NCI-H510A (cell line): ENCODE measurements at places on chromosomes 12 and 14.

- no peak for DNase-seq
Observed at GRCh38 chr14:105059035-105059924, 6.0 kb downstream of the GPR132 start.

DNA sequence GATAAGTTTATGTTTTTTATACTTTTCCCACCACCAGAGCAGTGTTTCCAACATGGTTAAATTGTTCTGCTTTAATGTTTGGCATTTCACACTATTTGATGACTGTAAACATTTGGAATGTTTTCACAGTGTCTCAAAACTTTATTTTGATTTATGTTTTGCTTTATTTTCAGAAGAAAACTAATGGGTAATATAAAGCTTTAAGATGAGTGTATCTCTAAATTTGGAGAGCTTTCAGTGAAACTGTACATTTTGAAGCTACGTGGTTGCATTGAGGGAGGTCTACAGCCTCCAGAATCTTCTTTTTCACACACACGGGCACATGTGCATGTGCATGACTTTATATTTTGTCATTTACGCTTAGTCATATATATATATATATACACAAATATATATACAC, 10.7 kb downstream of the BICD1 start:
- no peak for DNase-seq

- DNase-seq = no peak
Observed at GRCh38 chr12:59444932-59445331, 150.9 kb upstream of the SLC16A7 start.

GRCh38 chr14:31834616-31835015, 242.5 kb upstream of the ARHGAP5 start:
- DNase-seq = peak; percentile 19

DNA sequence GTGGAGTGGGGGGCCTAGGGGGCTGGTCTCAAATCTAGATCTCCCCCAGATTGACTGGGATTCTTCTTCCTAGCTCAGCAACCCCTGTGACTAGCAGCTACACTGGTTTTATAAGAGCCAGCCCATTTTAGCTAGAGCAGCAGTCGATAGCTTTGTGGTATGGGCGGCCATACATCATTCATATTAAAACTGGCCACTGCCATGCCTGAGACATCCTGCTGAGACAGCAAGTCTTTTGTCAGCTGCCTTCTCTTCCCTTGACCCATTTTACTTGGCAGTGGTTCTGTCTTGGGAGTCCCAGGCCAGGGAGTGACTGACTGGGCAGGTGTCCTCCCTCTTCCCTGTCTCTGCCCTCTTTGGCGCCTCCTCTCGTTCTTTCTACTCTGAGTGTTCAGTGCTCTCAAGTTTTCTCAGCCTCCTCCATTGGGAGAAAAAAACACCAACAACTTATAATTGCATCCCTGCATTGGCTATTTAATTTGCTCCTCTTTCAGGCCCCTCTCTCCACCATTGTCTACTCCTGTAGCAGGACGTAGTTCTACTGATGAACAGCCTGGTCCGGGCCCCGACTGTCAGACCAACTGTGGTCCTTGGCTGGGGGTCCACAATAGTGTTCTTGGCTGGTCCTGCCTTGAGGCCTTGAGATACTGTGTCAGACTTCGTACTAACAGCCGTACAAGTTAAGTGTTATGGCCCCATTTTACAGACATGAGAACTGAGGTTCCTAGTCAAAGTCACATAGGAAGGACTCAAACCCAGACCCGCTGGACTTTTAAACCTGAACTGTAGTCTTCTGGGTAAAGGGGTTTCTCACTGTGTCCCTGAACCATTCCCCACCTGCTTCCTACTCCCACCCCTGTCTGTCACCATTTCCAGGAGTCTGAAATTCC, 18.3 kb upstream of the JDP2 start:
- no peak for DNase-seq

GRCh38 chr14:47044841-47045240, 393.3 kb upstream of the RPL10L start:
- DNase-seq = peak; percentile 15

GRCh38 chr12:6626654-6627283, 9.0 kb downstream of the LPAR5 start:
- no peak for DNase-seq

DNA sequence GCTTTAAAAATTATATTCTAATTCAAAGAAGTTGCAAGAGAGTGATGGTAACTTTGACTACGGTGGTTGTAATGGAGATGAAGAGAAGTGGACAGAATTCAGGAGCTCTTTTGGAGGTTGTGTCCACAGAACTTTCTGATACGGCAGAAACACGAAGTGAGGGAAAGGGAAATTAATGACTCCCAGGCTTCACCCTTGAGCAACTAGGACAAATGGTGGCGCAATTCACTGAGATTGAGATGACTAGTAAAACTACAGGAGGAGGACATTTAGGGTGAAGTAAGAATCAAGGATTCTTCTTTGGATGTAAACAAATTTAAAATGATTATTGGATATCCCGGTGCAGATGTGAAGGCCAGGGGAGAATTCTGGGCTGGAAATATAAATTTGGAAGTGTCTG, 212.6 kb downstream of the PTPRO start:
- DNase-seq = no peak

- no peak for DNase-seq
Observed at GRCh38 chr14:77638771-77639171, 22.3 kb upstream of the SPTLC2 start.

DNA sequence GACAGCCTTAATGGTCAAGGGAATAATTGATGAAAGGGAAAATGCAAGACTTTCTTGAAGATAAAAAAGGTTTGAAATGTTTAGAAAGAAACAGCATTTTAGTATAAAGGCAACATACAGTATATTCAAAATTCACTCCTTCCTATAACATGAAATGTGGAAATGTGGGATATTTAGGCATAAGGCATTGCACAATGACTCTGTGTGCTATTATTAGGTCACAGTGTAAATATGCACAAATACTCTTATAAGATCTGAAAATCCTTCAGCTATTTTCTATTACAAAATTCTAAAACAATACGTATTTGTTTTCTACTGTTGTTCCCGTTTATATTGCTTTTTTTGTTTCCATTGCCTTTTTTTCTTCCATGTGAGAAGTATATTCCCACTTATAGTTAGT, 127.7 kb downstream of the SLC16A7 start:
- no peak for DNase-seq

GRCh38 chr14:52798826-52799225, 7.4 kb upstream of the GNPNAT1 start:
- DNase-seq = no peak

DNA sequence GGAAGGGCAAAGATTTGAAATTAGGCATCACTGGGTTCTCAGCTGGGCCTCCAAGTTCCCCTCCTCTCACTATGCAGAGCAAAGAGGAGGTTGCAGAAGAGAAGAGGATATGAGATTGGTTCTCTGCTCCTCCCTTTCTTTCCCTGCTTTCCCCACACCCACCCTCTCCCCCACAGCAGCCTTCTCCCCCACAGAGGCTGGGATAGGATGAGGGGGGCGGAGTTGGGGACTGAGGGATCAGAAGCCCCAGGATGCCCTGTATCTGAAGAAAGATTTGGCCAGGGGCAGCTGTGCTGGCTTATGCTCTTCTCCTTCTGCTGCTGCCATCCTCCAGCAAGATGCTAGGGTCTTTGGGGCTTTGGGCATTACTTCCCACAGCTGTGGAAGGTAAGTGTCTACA, at the start of gene AMHR2:
Gene AMHR2, plus strand, starts transcription at position 259 of the 400 bp plus-strand sequence. Its CDS starts 80 bp downstream, at position 339.
- no peak for DNase-seq

GRCh38 chr14:57486767-57487379, 6.8 kb downstream of the CCDC198 start:
- no peak for DNase-seq

DNA sequence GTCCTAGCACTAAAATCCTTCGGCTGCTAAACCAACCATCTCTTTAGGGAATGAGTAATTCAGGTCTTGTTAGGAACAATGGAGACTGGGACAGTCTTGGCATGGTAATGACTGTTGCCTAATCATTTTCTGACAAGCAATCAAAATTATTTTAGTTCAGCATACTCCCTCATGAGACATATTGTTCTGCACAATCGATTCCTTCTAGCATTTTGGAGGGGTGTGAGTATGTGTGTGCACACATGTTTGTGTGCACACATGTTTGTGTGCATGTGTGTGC, 2.1 kb upstream of the KRT1 start:
- no peak for DNase-seq

GRCh38 chr12:77189458-77189857, 124.1 kb upstream of the E2F7 start:
- no peak for DNase-seq

- DNase-seq = no peak
Observed at GRCh38 chr14:92652413-92653151, 95.8 kb downstream of the LGMN start.

DNA sequence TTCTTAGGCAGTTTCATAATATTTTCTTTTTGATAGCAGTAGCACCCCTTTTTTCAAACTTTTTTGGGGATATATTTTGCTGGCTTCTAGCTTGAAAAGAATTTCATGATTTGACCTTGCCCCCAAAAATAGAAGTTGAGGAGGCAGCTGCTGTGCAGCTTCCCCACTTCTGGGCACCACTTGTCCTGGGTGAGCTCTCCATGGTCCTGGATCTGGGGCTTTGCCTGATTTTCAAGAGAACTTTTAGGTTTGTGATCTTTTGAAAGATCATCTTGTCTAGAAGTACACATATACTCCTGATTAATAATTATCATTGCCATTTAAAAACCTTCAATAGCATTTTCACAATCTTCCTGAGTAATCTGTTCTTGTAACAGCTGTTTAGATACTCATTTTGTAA, 271.6 kb downstream of the NPAS3 start:
- no peak for DNase-seq

- DNase-seq = no peak
Observed at GRCh38 chr12:21580748-21581516, 23.7 kb downstream of the GYS2 start.

DNA sequence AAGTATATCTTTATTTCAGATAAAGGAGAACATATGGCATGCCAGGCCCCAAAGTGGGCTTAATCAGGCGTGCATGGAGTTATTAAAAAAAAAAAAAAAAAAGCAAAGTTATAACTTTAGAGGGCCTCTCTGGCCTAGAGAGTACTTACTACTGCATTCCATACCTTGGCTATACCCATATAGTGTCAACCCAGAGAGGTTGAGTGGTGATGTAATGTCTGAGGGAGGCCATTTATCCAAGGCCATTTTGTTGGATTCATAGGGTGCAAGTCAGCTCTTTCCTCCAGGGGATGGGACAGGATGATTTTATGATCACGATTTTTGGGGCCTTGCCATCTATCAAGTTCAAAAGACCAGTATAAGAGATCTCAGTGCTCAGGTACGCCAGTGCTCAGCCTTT, 66.4 kb downstream of the DCAF5 start:
- DNase-seq = no peak

GRCh38 chr12:87074781-87075180, 818.6 kb upstream of the MGAT4C start:
- DNase-seq = no peak

DNA sequence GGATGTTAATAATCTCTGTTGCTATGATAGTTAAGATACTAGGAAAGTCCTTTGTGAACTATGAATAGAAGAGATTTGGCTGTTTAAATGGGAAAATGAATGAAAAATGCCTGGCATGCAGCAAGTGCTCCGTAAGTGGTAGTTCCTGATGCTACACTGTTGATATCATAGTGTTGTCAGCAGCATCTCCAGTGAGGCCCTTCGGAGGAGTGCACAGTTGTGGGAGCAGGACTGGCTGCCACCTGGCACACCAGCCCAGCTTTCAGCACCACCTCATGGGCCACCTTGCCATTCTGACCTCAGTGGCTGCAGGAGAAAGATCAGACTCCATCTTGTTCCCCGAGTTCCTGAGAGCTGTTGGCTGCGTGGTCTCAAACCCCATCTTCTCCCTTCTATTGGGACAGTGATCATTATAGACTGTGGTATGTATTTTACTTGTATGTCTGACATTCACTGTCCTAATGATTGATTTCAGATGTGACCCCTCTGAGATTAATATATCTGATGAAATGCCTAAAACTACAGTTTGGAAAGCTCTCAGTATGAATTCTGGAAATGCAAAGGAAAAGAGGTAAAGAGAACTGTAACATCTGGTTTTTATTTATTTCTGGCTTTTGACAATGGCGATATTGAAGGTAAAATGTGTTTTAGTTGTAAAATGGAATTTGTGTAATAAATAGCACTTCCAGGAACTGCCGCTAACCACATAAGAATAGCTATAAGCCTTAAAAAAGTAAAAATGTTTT, 80.9 kb downstream of the SLC4A8 start:
- DNase-seq = no peak

DNA sequence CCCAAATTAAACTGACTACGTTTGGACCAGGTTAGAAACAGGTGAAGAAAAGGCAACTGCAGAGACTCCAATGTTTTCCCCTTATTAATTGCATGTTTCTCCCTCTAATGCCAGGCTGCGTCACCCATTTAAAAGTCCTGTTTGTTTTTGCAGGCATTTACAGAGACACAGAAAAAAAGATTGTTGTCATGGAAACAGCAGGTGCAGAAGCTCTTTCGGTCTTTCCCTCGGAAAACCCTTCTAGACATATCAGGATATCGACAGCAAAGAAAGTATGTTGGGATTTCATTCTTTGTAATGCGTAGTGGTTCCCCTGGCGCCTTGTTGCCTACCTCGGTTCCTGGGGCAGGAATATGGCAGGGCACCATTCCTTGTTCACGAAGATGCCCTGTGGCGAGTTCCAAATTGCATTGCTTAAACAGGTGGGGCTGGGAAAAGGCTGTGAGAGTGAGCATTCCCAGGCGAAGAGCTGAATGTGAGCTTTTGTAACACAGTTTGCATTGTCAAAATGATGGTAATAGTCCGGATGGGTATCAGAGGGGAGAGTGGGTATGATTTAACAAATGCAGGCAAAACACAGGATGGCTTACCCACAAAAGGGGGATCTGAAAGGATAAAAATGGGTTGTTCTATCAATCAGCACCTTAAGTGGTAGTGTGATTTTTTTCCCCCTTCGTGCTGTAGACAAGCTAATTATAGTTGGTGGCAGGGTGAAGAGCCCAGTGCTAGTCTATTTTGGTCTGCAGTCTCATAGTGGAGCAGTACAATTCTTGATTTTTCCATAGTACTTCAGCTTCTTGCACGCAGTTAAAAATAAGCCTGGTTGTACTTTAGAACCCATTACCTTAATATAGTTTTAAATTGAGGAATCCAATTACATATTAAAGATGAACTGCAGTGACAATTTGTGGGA, 132.4 kb downstream of the GCH1 start:
- no peak for DNase-seq

DNA sequence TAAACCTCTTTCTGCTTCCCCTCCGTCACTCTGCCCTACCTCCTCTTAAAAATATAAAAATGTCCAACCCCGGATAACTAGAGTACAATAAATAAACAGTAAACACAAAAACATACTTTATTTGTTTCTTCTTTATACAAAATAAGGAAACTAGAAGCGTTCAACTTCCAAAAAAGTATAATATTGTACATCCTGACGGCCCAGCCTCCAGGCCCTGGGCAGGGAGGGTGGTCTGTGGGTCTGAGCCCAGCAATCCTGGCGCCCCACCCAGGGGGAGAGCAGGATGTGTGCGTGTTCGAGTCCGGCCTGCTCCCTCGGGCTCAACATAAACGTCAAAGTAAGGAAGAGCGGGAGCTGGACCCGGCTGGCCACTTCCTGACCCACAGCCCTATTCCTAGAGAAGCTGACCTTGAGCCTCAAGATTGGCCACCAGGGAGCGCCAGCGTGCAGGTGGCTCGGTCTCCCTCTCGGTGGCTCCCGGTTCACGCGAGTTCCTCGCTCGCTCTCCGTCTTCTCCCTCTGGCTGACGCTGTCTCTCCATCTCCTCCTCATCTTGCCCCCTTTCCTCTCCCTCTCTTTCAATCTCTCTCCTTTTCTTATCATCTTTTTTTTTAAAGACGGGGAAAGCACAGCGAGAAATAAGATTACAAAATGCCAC, 9.4 kb downstream of the LHX5 start:
- DNase-seq = peak; percentile 47

GRCh38 chr12:78118036-78118435, 287.3 kb downstream of the NAV3 start:
- DNase-seq = no peak

GRCh38 chr12:1666215-1666614, 24.7 kb upstream of the ADIPOR2 start:
- no peak for DNase-seq
